ENCODE measurements at places on chromosomes 7 and 10. TPM values are rescaled to one million over a fixed set of nuclear protein-coding genes. Genes with fewer than 3 reads are reported as not detected.

STEAP1 gene
- total RNA-seq: 4.1 TPM

NYAP1 gene
- 3.2 TPM for total RNA-seq

OR2A12 gene
- not detected for total RNA-seq

TEX36 gene
- not detected for total RNA-seq

PHKG1 gene
- total RNA-seq: 0.64 TPM

SFTPA2 gene
- not detected for total RNA-seq

PLCE1 gene
- total RNA-seq: 0.09 TPM

NPTX2 gene
- total RNA-seq: 8.1 TPM

Data from H9 (cell line).